ENCODE measurements at places on chromosomes 13 and 19.

- DNase-seq = peak; percentile 18
Observed at GRCh38 chr13:69946511-69946910, 161.1 kb upstream of the ATXN8OS start.

DNA sequence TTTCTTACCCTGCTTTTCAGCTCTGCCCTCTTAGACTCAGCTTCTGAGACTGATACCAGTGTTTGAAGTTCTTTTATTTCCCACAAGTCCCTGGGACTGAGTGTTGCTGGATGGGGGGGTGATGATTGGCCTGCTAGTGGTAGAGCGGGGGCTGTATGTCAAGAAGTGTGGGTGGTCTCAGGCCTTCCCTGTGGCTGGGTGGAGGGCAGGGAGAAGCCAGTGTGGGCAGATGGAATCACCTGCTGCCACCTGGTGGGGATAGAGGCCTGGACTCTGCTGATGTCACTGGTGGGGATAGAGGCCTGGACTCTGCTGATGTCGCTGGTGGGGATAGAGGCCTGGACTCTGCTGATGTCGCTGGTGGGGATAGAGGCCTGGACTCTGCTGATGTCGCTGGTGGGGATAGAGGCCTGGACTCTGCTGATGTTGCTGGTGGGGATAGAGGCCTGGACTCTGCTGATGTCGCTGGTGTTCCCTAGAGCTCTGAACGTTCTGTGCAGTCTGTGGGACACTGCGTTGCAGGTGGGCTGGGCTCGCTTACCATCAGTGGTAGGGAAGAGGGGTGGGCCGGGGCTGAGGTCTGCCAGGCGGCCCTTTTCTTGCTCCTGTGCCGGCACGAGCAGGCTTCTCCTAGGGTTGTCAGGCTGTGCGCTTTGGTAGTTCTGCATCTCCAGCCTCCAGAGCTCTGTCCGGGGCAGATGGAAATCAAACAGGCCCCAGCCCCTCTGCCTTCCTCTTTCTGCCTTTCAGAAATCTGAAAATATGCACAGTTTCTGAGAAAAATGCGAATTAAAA lies 101.3 kb downstream of the ARHGEF7 start:
- no peak for DNase-seq

DNA sequence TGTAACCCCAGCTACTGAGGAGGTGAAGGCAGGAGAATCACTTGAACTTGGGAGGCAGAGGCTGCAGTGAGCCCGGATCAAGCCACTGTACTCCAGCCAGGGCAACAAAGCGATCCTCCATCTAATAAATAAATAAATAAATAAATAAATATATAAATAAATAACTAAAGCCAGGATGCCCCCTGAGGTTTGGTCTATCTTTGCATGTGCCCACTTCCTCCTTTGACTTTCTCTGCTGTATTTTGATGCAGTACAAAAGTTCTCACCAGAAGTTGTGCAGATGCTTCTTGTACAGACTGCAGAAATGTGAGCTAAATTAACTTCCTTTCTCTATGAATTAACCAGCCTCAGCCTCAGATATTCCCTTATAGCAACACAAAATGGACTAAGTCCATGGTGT lies 6.5 kb upstream of the N4BP2L2 start:
- no peak for DNase-seq

DNA sequence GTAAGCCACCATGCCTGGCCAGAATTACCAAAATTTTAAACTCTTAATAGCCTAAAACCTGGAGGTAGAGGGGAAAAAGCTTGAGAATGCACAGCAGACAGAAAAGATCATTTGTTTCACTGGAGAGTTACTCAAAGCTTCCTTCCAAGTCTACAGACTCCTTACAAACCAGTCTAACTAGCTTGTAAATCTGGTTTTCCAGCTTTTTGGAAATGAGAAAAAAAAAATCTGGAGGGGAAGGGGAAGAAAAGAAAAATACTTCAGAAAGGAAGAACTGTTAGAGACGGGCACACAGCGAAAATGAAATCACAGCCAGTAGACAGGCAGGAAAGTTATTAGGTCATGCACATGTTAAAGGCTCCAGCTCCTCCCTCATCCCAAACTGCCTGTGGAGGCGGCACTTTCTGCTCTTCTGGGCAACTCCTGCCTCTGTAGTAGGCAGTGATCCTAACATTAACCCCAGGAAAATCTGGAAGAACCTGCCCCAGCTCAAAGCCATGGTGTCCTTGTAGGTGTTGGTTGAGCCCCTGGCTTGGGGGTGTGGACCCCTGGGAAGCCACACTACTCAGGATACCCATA lies 17.3 kb downstream of the PARP4 start:
- DNase-seq = no peak

DNA sequence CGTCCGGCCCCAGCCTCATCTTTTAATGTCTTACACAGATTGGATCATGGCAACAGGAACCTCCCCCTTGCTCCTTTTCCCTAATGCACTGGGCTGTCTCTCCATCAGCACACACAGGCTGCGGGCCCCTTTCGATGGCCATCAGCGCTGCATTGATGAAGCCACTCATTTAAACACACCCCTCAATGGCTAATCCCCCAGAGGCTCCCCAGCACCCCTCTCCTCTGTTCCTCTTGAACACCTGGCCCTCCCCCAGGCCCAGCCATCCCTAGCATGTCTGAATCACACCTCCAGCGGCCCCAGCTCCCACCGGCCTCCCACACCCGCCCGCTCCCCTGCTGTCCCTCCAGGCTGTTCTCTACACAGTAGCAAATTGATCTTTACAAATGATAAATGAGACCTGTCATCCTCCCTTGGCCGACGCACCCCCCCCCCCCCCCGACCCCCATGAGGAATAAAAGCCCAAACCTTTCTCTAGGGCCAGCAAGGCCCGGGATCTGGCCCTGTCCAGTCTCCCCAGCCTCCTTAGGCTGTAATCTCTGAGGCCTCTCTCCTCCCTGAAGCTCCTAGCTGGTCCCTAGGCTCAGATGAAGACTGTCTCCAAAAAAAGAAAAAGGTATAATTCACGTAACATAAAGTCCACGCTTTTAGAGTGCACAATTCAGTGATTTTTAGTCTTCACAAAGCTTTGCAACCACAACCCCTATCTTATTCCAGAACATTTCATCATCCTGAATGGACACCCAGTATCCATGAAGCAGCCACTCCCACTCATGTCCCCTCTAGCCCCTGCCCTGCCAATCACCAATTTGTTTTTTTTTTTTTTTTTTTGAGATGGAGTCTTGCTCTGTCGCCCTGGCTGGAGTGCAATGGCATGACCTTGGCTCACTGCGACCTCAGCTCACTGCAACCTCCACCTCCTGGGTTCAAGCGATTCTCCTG lies 7.4 kb downstream of the RPL28 start:
- DNase-seq = no peak

DNA sequence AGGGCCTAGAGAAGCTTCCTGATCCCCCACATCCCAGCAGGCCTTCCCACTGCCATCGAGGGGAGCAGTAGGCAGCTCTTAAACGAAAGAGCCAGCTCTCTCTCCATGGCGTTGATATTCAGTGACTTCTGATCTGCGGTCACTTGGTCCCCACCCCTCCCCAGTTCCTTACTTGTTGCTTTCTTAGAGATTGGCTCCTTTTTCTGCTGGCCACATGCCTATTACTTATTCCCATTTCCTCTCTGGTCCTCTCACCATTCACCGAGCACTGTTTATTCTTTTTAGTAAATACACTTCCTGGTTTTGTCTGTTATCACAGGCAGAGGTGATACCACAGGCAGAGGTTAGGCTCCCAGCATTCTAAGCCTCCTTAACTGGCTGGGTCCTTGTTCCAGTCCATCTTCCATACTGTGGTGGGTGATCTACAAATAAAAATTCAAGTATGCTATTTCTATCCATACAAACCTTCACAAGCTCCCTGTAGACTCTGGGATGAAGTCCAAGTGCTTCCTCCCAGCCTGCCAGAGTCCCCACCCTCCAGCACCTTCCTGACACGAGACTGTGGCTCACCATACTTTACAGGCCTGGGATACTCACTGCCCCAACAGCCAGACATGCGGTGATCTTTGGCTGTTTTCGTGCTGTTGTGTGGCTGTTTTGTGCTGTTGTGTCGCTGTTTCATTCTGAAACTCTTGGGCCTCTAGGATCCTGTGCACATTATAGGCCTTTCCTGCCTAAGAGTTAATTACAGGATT lies 315.9 kb downstream of the ATP8A2 start:
- no peak for DNase-seq

- DNase-seq = no peak
Observed at GRCh38 chr13:42762251-42762650, 19.1 kb upstream of the FAM216B start.

DNA sequence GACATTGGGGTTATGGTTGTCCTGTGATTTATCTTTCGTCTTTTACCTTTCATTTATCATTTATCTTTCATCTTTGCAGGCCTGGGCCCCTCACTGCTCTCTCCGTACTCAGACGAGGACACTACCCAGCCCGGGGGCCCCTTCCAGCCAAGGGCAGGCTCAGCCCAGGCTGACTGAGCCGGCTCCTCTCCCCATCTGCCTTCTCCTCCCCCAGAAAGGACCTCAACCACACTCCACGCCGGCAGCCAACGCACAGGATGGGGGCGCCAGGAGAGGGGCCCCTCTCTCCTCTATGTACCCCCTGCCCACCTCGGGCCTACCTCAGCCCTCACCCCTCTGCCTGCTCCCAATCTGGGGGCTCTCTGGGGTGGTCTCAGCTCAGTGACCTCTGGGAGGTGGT lies 7.4 kb upstream of the PPP5C start:
- DNase-seq = no peak

- DNase-seq = no peak
Observed at GRCh38 chr13:83815598-83815997, 66.7 kb downstream of the SLITRK1 start.

GRCh38 chr13:78600280-78600883 lies 3.0 kb downstream of the POU4F1 start:
- no peak for DNase-seq

GRCh38 chr19:13526552-13526951 lies 20.3 kb upstream of the CACNA1A start:
- no peak for DNase-seq

DNA sequence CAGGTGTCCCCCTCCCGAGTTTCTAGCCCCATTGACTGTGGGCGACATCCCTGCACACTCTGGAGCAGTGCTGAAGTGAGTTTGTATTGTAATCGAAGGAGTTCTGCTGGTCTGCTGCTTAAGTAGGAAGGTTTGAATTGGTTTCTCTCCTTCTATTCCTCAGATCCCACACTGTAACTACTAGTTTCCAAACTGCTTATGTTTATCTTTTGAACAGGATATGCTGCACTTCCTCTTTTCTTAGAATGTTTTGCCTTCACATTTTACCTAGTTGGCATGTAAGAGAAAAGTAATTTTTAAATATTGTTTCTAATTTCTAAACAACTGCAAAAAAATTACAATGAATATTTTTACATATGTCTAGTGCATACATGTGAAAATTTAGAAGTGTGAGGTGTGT lies 511.8 kb downstream of the KLF12 start:
- DNase-seq = no peak

GRCh38 chr19:38323291-38323690 lies 3.6 kb downstream of the KCNK6 start:
- DNase-seq = no peak

DNA sequence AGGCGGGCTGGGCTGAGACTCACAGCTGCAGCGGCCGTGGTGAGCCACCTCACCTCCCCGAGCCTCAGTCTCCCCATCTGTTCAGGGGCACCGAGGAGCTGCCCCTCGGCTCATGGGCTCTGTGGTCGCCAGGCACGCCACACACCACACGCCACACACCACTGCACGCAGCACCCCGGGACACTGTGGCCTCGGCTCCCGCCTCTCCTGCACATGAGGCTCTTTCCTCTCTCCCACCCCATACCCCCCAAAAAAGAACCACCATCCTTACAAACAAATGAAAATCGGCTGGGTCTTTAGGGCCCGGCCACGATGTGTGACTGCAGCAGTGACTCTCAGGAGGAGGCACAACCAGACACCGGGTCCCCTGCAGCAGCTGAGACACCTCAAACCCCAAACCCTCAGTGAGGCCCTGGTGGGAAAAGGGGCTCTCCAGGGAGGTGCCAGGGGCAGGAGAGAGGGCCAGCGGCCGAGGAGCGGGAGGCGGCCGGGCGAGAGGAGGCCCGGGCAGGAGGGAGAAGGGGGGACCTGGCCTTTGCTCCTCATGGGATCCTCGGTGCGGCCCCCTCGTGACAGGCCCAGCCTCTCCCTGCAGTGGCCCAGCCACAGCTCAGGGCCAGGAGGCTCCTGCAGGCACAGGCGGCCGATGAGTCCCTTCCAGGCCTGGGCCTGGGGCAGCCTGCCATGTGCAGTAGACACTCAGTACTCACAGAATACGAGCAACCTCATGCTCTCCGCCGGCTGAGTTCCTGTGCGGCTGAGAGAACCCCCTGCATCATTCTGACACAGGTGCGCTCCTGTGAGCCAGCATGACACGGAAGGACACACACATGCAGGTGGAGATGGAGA lies 66.3 kb downstream of the RASA3 start:
- no peak for DNase-seq

DNA sequence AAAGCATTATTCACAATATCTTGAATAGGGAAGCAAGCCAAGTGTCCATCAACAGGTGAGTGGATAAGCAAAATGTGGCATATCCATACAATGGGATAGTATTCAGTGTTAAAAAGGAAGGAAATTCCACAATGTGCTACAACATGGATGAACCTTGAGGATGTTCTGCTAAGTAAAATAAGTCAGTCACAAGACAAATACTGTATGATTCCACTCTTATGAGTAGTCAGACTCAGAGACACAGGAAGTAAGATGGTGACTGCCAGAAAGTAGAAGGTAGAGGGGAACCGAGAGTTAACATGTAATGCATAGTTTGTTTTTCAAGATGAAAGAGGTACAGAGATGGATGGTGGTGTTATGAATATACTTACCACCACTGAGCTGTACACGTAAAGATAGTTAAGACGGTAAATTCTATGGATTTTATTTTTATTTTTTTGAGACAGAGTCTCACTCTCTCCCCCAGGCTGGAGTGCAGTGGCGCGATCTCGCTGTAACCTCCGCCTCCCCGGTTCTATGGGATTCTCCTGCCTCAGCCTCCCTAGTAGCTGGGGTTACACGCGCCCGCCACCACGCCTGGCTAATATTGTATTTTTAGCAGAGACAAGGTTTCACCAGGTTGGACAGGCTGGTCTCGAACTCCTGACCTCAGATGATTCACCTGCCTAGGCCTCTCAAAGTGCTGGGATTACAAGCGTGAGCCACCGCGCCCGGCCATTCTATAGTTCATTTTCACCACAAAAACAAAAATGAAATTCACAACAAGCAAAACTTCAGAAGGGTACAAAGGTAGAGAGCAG lies 1.0 kb upstream of the CHAMP1 start:
- no peak for DNase-seq

- DNase-seq = no peak
Observed at GRCh38 chr19:41876847-41877832, at the start of gene CD79A. Gene CD79A, plus strand, starts transcription at chr19:41877279. Its CDS starts 26 bp downstream, at chr19:41877305.

DNA sequence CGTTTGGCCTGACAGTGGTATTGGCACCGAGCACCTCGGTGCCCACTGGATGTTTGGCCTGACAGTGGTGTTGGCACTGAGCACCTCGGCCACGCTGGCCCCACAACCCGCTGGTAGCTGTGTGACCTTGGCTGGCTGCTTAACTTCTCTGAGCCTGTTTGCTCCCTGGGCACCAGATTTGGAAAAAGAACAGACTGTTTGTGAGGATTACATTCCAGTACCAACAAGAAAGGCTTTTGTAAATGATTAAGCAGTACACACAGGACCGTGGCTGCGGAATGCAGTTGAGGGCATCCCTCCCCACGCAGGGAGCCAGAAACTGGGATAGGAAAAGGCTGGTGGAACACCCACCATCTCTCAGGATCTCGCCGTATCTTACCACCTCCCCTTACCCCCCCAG lies 31.9 kb downstream of the SLC25A42 start:
- no peak for DNase-seq

All from posterior cingulate gyrus (tissue), 11 donors.